ENCODE measurements at places on chromosomes 5 and 9.

DNA sequence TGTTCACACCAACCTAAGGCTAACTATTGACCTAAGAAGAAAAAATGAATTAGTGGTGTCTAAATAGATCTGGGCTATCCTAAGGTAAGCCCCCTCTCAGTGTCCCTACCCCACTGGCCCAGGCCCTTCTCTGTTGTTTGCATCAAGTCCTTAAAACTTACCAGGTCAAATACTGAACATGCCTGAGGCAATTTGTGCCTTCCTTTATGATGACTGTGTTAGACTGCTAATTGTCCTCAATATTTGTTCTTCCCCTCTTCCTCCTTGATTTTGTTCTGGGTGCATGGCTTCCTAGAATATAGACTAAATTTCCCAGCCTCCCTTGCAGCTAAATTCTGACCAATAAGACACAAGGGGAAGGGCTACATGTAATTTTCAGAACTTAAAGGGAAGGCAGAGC is 199.9 kb downstream of the ADAMTS12 start:
- DNase-seq: no peak

DNA sequence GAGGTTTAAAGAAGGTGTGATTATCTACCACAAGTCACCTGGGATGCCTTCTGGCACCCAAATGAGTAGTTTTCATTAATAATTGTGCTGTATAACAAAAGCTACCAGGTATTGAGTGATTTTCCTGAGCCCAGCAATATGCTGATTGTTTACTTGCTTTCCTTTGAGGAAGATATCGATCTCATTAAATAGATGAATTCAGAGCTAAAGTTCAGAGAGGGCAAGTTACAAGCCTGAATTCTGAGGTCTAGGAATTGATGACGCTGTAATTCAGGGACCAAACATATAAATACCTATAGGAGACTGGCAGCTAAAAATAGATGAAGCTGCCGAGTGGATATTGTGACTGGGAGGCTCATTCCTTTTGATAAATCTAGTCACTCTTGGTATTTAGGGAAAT is 1.1 kb downstream of the ERCC6L2 start:
- DNase-seq: no peak

DNA sequence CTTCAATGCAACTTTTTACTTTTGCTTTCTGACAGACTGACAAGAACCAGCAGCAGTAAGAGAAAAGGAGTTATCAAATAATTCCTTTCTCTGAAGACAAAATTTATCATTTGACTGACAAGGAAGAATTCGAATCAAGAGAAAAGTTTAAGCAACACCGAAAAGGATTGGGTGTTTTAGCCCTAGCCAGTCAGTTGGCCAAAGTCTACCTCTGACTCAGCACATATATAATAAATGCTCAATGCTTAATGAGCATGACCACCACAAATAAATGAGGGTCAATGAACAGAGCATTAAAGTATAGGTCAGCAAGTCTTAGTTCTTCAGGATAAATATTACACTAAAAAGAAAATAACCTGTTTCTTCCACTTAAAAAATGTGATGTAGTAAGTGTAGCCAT is 1603.5 kb upstream of the C9orf72 start:
- DNase-seq: no peak

GRCh38 chr5:14946815-14947620 is 75.4 kb upstream of the ANKH start:
- no peak for DNase-seq

DNA sequence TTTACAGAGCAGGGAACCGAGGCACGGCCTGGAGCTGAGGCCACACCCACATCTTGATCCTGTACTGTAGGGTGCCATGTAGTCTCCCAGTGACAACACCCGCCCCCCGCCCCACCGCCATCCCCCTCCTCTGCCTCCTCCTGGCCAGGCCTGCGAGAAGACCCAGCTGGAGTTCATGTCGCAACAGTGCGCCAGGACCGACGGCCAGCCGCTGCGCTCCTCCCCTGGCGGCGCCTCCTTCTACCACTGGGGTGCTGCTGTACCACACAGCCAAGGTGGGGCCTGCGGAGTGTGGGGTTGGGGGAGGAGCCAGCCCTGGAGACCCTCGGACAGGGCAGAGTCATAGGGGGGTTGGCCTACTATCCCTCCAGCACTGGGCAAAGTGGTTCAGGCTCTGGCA is 14.5 kb downstream of the ADAMTS13 start:
- DNase-seq: no peak

- DNase-seq: peak; percentile 64
These were observed 10.0 kb downstream of the TRAF1 start for GRCh38 chr9:120916588-120916987.

DNA sequence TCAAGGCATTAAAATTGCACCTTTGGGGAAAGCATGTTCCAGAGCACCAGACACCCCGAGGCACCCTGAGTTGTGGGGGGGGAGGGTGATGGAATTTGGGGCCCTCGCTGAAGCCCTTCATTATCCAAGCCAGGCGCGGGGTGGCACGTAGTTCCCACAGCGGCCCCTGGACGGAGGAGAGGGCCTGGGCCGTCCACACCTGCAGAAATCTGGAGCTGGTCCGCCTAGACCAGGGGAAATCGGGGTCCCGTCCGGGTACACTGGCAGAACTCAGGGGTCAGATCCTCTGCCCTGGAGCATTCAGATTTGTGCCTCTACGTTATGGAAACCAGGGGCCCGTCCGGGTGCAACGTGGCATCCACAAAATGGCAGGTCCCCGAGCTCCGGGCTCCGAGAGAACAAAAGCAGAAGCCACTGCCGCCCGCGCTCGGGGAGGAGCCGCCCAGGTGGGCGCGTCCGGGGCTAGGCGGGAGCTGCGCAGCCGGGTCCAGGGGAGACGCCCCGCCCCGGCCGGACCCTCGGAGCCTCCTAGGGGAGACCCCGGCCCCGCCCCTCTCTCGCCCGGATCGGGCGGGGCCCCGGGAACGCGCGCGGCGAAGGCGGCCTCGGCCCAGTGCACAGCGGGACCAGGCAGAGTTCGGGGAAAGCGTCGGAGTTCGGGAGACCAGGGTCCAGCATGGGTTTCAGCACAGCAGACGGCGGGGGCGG is at the start of gene PLEKHG4B:
Gene PLEKHG4B, plus strand, starts transcription at position 613 of the 708 bp plus-strand sequence. Its CDS starts 64 bp downstream, at position 677.
- no peak for DNase-seq

- DNase-seq: no peak
These were observed 625.5 kb upstream of the RORB start for GRCh38 chr9:73871636-73872035.

DNA sequence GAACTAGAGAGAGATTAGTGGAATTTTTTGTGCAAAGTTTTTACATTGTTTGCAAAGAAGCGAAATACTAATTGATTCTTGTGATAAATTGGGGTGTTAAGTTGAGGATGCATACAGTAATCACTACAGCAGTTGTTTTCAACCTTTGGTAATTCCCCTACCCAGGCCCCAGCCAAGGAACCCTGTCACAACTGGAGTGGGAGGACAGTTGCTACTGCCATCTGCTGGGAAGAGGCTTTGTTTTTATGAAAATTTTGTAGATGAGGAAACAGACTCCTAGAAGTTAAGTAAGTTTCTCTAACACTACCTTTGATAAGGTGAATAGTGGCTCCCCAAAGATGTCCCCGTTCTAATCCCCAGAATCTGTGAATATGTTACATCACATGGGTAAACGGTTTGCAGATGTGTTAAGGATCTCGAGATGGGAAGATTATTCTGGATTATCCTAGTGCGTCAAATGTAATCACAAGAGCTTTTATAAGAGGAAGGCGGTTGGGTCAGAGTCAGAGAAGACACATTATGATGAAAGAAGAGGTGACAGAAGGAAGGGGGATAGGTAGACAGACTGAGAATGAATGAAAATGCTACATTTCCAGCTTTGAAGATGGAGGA is 34.0 kb upstream of the PPP1R2B start:
- no peak for DNase-seq

DNA sequence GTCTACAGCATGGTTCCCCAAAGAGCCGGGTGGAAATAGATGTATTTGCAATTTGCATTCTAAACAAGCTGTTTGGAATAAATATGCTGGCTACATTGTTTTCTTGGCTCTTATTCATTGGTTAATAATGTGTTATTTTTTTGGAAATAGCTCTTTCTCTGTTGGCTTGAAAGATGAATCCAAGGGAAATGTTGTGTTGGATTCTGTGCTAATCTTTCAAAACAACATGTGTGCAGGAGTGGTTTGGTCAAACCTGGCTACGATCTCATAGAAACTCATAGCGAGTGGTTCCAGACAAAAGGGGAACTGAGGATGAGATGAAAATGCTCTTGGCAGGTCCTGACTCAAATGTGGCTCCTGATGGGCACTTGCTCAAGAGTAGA is 63.7 kb upstream of the CXCL14 start:
- no peak for DNase-seq

DNA sequence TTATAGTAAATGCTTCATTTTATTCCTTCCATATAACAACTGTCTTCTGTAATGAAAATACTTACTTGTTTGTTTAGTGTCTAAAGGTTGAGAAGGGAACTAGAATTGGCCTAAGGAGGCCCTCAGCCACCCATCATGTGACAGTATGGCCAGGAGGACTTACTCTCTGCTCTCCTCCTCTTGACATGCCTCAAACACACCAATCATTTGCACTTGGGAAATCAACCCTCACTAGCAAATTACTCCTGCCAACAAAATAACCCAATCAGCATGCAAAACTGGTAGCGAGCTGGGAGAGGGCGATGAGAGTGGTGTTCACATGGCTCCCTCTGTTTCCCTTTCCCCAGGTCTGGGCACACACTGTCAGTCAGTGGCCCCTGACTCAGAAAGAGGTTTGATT is 58.6 kb upstream of the MEF2C start:
- DNase-seq: no peak

GRCh38 chr9:33108472-33108871 is 32.0 kb upstream of the SMU1 start:
- DNase-seq: no peak

GRCh38 chr9:69633716-69634115 is 38.5 kb downstream of the APBA1 start:
- DNase-seq: no peak

DNA sequence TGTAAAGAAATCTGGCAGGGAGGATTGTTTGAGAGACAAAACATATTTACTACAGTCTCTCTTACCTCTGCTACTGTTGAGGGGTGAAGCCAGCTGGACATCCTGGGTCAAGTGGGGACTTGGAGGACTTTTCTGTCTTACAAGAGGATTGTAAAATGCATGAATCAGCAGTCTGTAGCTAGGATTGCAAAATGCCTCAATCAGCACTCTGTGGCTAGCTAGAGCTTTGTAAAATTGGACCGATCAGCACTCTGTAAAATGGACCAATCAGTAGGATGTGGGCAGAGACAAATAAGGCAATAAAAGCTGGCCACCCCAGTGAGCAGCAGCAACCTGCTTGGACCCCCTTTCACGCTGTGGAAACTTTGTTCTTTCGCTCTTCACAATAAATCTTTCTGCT is 995.8 kb upstream of the CDH6 start:
- DNase-seq: no peak

- DNase-seq: no peak
These were observed 868.5 kb upstream of the NUDT12 start for GRCh38 chr5:104431002-104431620.

GRCh38 chr5:131536850-131537448 is 98.1 kb downstream of the RAPGEF6 start:
- DNase-seq: no peak

DNA sequence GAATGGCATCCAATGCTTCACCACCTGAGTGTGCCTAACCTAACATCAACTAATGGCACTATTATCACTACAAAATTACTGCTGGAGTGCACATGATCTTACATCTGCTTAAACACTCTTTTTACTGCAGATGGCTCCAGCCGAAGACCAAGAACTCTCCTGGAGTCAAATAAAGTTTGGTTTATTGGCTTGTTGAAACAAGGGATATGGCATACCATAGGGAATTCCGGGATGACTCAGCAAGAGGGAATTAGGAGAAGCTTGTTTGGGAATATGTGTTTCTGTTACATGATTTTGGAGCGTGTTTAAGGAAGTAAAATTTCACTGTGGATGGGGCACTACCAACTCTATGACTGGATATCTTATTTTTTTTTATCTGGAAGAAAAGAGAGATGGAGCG is 872.6 kb downstream of the DTWD2 start:
- no peak for DNase-seq

DNA sequence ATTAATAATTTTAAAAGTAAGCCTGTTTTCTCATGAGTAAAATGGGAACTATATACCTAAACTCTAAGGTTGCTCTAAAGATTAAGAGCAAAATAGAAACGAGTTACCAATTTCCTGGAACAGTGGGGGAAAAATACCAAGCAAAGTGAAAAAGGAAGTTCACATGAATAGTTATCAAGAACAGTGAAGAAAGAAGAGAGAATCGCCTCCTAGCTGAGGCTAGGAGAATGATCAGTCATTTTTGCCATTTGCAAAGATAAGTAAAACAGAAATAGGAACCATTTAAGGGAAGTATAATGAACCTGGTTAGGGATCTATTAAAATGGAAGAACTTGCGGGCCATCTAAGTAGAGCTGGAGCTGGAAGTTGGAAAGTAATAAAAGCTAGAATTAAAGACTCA is 50.7 kb downstream of the P4HA2 start:
- DNase-seq: no peak

- DNase-seq: no peak
These were observed 14.6 kb downstream of the C5orf58 start for GRCh38 chr5:170247363-170247762.

- peak; percentile 46 for DNase-seq
These were observed 28.9 kb upstream of the LPCAT1 start for GRCh38 chr5:1552521-1553255.

- no peak for DNase-seq
These were observed 13.0 kb downstream of the SLC38A9 start for GRCh38 chr5:55699041-55699688.

DNA sequence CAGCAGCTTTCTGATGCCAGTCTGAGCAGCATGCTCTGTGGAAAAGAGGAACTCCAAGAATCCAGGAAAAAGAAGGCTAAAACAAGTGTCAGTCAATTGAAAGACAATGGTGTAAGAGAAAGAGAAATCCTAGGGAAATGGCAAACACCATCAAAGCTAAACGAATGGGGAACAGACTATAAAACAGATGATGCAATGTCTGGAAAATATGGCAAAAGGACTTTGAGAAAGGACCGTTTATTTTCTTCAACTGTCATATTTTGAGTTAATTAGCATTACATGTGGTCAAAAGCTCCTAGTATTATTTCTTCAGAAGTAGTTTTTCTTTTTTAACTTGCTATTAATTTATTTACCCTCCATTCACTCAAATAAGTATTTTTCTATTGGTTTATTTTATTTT is 465.2 kb downstream of the LRRC70 start:
- DNase-seq: no peak

DNA sequence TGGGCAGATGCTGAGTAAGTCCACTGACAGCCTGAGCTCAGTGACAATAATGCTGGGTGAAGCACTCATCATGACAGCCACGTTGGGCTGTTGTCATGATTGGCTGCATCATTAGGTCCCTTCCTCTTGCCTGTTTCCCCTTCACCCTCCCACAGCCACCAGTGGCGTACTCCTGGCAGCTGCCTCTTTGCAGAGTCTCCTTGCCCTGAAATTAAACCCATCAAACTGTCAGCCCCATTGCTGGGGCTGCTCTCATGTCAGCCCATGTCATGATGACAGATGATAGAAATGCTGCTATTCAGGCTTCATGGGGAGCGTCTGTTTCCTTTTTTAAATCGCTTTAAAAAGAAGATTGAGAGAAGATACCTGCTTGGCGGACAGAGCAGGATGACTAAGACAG is 327.4 kb downstream of the AGTPBP1 start:
- no peak for DNase-seq

All from left cardiac atrium (tissue), 4 donors.